ENCODE measurements at places on chromosomes 3 and 15.

DNA sequence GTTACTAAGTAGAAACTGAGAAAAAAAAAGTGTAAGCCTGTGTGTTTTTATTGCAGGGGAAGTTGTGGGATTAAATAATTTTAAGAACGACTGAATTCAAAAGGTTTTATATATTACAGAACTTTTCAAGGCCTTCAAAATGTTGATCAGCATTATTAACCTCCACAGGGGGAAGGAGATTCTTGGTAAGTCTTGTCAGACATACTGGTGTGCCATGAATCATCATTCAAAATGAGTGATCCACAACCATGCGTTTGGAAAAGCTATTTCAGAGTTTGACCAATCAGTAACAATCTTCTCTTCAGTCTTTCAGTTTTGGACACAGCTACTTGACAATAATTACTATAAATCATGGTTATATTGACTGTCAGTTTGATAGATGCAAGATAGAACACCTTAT lies 70.2 kb downstream of the ADAMTS9 start:
- no peak for DNase-seq

DNA sequence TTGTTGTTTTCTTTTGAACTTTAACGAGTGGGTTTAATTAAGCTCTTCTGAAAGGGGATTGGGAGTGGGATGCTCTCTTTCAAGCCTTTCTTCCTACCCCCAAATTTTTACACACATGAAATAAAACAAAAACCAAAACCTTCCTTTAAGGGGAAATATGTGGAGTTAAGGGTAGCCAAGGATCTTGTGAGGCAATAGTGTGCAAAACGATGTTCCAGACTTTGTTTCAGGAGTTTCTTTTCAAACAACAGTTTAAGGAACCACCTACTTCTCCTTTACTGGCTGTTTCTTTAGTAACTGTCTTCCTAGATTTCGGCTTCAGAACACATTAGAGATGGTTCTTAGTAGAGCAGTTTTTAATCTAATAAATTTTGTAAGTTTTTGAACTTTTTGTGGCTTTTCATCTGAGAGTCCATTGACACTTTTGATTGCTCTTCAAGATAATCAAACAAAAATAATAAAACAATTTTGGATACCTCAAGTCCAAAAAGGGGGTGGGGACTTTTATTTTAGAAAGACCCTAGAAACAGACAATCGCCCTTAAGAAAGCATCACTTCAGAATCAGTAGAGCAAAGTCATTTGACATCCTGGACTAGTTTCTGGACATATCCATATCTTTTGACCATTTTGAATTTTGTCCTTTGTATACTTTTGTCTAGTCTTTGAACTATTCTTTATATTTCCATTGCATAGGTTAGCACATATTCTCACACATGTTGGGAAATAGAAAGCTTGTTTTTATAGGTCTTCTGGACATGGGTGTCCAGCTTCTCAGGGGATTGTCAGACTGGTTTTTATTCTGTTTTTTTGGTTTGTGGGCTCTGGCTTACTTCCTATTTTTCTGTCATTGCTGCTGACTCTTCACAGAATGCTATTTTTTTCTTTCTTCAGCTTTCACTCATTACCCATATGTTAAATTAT lies 6.0 kb downstream of the DIPK2A start:
- peak; percentile 83 for DNase-seq

DNA sequence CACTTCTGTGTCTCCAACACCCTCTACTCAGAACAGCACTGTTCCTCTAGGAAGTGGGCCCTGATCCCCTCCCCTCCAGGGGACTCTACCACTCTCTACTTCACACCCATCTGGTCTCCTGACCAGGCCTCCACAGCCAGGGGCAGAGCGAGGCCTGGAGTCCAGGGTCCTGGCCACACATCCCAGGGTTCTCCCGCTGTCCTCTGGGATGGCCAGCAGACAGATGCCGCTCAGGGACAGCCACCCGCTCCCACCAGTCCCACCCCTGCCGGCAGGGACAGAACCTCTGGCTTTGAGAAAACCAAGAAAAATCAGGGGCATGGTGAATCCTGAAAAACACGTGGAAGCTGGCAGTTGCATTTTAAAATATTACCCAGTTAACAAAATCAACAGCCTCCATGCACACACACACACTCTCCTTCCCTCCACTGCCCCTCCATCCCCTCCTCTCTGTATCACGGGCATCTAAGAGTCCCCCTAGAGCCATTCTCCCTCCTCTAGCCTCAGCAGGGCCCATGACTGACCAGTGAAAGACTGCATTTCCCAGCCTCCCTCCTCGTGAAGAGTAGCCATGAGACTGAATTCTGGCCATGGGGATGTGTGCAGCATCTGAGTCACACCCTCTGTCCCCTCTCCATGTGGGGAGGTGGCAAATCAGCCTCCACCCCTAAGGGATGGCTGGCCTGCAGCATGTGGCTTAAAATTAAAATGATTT lies 32.1 kb upstream of the IQSEC1 start:
- no peak for DNase-seq

- no peak for DNase-seq
These were observed 699.5 kb upstream of the CFAP20DC start for GRCh38 chr3:59749291-59749690.

GRCh38 chr3:40445880-40446279 lies 11.3 kb upstream of the RPL14 start:
- no peak for DNase-seq

DNA sequence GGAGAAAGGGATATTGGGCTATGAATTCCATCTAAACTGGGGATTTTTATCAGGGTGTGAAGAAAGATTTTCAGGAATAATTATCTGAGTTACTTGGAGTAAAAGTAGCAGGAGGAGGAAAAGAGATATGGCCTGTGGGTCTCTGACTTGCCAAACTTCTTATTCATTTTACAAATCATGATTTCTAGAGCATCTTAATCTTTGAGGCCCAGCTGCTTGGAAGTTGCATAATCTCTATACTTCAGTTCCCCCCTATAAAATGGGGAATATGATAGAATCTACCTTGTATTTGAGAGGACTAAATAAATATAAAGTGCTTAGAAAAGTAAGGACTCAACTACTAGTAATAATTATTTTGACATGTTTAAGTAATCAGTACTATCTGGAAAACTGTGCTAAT lies 11.0 kb upstream of the GABPB1 start:
- DNase-seq: no peak

DNA sequence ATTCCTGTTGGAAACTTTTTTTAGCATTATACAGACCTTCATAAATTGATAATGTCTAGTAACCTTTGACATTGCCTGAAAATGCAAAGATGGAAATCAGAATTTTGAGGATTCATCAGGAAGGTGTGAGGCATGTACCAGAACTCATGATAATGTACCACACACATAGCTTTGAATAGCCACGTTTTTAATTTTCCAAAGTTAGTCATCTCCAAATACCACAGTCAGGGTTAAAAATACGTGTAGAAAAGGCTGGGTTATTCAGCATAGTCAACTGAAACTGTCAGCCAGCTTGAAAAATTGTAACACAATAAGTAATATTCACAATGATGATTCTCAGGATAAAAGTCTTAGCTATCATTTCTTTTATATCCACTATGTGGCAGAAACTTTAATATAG lies 102.0 kb upstream of the THRB start:
- DNase-seq: no peak

DNA sequence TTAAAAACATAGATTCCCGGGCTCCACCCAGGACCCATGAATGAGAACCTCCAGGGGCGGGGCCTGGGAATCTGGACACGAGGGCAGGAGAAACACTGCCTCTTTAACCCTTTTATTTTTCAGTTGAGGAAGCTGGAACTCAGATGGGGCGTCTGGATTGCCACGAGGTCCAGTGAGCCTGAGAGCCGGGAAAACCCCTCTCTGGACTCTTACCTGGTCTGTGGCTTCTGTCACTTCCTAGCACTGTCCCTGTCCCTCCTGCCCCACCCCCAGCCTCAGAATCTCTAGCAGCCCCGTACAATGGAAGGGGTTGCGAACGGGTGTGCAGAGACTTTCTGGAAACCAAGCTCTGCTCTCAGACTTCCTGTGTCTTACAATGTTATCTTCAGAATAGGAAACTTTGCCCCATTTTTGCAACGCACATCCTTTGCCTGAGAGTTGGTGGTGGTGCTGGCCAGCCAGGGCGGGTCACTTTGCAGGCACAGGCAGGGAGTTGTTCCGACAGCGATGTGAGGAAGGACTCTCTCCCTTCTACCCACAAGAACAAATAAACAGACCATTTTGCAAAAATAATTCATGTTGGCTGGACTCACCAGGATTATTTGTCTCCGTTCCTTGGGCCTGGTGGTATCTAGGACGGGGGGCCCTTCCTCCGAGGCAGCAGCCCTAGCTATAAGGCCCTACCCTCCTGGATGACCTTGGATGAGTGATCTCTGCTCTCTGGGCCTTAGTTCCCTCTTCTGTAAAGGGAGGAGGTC lies 59.1 kb downstream of the SMAD6 start:
- DNase-seq: peak; percentile 13

DNA sequence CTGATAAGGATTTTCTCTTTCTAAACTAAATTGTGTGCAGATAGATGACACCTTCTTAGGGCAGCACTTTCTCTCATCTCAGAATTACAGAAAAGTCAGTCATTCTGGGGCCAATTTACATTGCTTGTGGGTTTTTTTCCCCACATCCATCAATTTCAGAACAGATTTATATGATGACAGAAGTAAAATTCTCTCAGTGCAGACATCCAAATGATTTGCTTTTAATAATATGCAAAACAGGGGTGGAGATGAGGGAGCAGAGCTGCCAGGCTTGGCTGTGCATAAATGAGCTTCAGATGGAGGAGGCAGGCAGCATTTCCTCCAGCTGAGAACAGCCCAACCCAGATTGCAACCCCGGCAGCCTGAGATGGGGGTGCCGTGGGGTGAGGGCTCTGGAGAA lies 44.0 kb downstream of the EDEM1 start:
- DNase-seq: no peak

DNA sequence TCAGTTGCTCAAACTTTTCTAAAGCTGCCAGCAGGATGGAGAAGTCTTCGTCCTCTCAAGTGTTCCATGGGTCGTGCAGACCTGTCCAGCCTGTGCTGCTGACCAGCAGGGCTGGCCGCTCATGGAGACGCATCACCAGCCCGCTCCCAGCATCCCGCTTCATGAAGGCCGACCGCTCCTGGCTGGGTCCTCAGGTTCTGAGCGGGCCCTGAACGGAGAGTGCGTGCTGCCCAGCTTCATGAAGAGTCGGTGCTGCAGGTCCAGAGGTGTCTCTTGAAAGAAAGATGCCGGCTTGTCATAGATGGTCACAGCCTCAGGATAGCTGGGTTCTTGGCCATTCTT lies 75.8 kb upstream of the KCNAB1 start:
- no peak for DNase-seq

- DNase-seq: no peak
These were observed 213.7 kb downstream of the DIPK2A start for GRCh38 chr3:144185276-144185675.

DNA sequence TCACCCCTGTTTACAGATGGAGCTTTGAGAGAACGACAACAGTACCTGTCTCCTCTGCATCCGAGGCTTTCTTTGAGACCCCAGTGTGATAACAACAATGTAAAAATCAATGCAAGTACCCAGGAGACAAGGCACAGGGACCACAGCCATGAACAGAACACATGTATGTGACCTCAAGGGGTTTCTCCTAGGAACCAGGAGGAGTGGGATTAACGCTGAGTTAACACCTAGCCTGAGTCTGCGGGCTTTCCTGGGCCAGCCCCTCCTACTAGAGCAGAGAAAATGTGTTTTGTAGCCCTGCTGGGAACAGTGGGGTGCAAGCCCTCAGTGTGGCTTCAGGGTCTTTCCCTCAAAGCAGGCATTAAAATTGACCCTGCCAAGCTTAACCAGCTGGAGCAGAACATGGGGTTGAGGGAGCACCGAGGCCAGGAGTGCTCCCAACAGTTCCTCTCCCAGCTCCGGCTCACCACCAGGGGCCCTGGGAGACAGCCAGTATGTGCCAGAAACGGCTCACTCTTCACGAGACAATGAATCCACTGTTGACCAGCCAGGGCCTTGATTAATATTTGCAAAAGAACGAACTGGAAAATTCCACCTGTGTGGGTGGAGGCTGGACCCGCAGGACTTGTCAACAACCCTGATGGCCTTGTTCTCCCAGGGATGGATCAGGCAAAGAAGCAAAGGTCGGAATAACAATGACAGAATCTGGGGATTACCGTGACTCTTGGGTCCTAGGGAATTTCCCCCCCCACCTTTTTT lies 3.6 kb downstream of the CHDH start:
- DNase-seq: peak; percentile 47

DNA sequence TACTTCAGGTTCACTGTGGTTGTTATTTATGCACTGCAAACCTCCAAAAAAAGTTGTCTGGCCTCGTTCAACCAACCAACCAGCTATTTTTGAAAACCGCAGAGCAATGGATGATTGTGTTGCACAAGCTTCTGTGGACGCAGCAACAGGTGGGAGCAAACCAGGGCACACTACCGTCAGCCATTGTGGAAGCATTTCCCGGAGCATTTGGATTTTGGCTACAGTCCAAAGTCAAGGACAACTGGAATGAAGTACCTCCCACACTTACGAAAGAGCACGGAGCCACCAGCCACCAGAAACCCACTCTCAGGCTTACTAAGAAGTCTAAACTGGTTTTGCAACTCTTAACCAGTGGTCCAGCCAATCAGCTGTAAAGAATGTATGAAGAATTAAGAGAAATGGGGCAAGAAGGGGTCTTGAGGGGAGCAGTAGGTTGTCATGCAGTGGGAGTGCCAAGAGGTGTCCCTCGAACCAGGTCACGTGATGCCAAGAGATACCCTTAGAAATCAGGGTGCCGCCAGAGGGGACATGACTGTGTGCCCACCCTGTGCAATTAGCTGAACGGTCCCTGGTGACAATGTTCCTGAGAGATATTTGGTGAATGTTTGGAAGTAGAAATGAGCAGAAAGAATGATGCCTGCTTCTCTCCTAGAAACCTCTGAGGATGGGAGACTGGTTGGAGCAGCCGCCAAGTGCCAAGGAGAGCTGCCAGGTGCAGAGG lies 68.9 kb upstream of the PCSK6 start:
- DNase-seq: no peak

DNA sequence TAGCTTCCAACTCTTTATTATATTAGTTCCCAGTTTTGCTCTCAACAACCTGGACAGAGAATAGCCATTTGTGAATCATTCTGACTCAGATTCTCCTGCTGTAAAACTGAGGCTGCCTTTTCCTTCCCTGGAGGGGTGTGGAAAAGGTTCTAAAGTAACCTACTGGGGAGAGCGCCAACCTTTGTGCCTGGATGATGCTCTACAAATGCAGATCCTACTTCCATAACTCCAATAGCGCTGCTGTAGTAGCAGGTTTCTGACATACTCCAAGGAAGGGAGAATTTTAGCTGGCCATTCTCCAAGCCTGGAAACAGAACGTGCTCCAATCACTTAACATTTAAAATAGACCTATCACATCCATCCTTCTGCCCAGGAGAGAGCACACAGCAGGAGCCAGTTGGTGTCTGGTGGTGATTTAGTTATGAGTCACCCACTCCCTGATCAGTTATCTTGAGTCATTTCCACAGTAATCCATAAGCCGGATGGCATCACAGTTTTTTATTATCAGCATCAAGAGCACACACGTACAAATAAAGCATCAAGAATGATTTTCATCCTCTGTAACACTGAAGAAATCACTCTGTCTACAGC lies 38.3 kb downstream of the MYH15 start:
- DNase-seq: no peak
